ENCODE measurements at places on chromosomes 16 and 17. TPM values are rescaled to one million over a fixed set of nuclear protein-coding genes. Genes with fewer than 3 reads are reported as not detected.

The PRAC1 gene
- total RNA-seq = not detected

The UMOD gene
- total RNA-seq = not detected

The PIP4K2B gene
- total RNA-seq = 34.5 TPM

The FBXW10 gene
- total RNA-seq = 1.4 TPM

The TIGD7 gene
- total RNA-seq = 0.94 TPM

The ANKRD40CL gene
- not detected for total RNA-seq

The GNG13 gene
- total RNA-seq = not detected

The SLC52A1 gene
- 0.62 TPM for total RNA-seq

The PHKB gene
- 34.2 TPM for total RNA-seq

The USP6 gene
- total RNA-seq = 0.02 TPM

The PLEKHH3 gene
- 15.2 TPM for total RNA-seq

The ERBB2 gene
- total RNA-seq = 29.1 TPM

The SCIMP gene
- not detected for total RNA-seq

The DRC3 gene
- 2.3 TPM for total RNA-seq

The CTRL gene
- 0.63 TPM for total RNA-seq

The CCL11 gene
- total RNA-seq = not detected

The TBX21 gene
- 0.06 TPM for total RNA-seq

The NOXO1 gene
- 0.12 TPM for total RNA-seq

The ZACN gene
- total RNA-seq = 0.28 TPM

The B3GNT9 gene
- total RNA-seq = 9.9 TPM

The CBX1 gene
- 78.9 TPM for total RNA-seq

The CCL8 gene
- not detected for total RNA-seq

The CSH1 gene
- not detected for total RNA-seq

The TEKT1 gene
- 0.16 TPM for total RNA-seq

The CD19 gene
- total RNA-seq = not detected

The ATP2A1 gene
- total RNA-seq = 1.4 TPM

The CES5A gene
- total RNA-seq = not detected

The FOXN1 gene
- total RNA-seq = 0.02 TPM

The IGF2BP1 gene
- total RNA-seq = 95.2 TPM

The STAC2 gene
- 7.1 TPM for total RNA-seq

The CD300E gene
- not detected for total RNA-seq

The GALR2 gene
- total RNA-seq = 1.7 TPM

The SECTM1 gene
- total RNA-seq = 2.5 TPM

The KRT40 gene
- not detected for total RNA-seq

The CES2 gene
- total RNA-seq = 37.9 TPM

The NDE1 gene
- total RNA-seq = 34.5 TPM

The PRR35 gene
- total RNA-seq = 0.11 TPM

The NPIPA3 gene
- 1.0 TPM for total RNA-seq

The PRKCB gene
- 0.22 TPM for total RNA-seq

The KRTAP1-5 gene
- not detected for total RNA-seq

The OTOA gene
- total RNA-seq = 0.09 TPM

The TBC1D3 gene
- not detected for total RNA-seq

The AMFR gene
- total RNA-seq = 67.7 TPM

The KRT9 gene
- total RNA-seq = not detected

The MIEF2 gene
- total RNA-seq = 9.3 TPM

The TRIM47 gene
- total RNA-seq = 215 TPM

The CTRB1 gene
- total RNA-seq = not detected

The FOXF1 gene
- 0.03 TPM for total RNA-seq

The DPEP2 gene
- total RNA-seq = not detected

The MT1A gene
- total RNA-seq = 30.3 TPM

The NPIPB13 gene
- total RNA-seq = 3.4 TPM

The ZP2 gene
- not detected for total RNA-seq

The PIGW gene
- total RNA-seq = 27.9 TPM

The SLC16A6 gene
- total RNA-seq = 0.49 TPM

The MYH1 gene
- total RNA-seq = not detected

The MYH8 gene
- not detected for total RNA-seq

The FBXO39 gene
- 0.05 TPM for total RNA-seq

The TEKT5 gene
- 0.17 TPM for total RNA-seq

Measured in A549 treated with dexamethasone at 1 μM for 4 hours (cell line).